ENCODE measurements at places on chromosomes 3 and 15.

GRCh38 chr3:34567266-34567665 lies 768.8 kb downstream of the PDCD6IP start:
- no peak for DNase-seq

DNA sequence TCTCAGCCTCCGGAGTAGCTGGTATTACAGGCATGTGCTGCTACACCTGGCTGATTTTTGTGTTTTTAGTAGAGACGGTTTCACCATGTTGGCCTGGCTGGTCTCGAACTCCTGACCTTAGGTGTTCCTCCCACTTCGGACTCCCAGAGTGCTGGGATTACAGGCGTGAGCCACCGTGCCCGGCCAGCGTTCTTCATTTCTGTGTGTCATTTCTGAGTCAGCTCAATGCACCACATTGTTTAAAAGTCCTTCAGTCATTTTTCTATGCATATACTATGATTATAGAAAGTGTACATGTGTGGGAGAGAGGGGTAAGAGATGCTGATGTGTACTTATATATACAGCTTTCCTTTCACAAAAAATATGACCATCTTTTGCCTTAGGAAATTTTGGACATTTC lies 2.1 kb downstream of the QTRT2 start:
- DNase-seq, result no peak

DNA sequence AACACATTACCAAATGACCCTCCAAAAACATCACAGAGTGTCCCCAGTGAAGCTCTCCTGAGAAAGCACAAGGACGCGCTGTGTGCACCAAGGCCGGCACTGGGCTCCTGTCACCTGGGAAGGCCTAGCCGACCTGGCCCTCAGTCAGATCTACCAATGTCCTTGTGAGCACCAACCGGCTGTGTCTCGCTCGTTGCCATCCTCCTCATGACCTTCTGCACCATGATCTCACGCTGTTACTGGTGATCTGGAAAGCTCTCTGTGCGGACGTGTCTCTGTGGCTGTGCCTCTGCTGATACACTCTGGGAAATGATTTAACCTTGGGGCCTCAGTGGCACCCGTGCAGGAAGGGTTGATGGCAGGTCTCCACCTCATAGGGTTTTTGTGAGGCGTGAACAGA lies 24.2 kb downstream of the ZXDC start:
- DNase-seq, result no peak

- DNase-seq, result no peak
Measured at GRCh38 chr3:16508243-16508578, 5.3 kb downstream of the RFTN1 start.

GRCh38 chr3:193240436-193240849 lies 579 bp upstream of the PLAAT1 start:
- DNase-seq, result no peak

GRCh38 chr3:187318819-187319616 lies 27.5 kb upstream of the MASP1 start:
- peak; percentile 35 for DNase-seq

DNA sequence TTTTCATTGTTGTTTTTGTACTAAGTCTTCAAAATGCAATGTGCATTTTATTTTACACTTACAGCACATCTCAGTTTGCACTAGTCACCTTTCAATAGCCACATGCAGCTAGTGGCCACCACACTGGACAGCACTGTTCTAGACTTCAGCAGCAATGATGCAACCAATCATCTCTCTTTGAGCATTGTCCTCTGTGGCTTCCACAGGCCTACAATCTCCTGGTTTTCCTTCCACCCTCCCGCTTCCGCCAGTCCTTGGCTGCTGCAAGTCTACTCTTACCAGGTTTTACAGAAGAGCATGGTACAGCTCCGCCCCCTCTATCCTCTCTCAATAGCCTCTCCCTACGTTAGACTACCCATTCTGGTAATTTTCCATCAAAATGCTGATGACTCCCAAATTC lies 25.1 kb upstream of the FSIP1 start:
- DNase-seq, result no peak

GRCh38 chr15:69908590-69909420 lies 188.9 kb downstream of the TLE3 start:
- no peak for DNase-seq

DNA sequence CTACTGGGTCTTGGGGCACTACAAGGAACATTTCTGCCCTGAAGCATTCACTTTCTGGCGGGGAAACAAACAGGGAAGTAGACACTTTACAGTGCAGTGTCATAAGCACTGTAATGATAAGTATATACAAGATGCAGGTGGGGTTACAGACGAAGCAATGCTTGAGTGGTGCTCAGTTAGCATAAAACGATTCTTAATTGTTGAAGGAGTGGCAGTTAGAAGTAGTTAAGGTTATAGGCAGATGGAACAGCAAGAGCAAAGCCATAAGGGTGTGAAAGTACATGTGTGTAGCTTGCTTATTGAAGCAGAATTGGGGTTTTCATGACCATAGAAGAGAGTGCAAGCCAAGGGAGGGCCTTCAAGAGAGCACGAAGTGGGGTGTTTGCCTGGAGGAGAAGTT lies 46.2 kb downstream of the SLC25A26 start:
- no peak for DNase-seq

DNA sequence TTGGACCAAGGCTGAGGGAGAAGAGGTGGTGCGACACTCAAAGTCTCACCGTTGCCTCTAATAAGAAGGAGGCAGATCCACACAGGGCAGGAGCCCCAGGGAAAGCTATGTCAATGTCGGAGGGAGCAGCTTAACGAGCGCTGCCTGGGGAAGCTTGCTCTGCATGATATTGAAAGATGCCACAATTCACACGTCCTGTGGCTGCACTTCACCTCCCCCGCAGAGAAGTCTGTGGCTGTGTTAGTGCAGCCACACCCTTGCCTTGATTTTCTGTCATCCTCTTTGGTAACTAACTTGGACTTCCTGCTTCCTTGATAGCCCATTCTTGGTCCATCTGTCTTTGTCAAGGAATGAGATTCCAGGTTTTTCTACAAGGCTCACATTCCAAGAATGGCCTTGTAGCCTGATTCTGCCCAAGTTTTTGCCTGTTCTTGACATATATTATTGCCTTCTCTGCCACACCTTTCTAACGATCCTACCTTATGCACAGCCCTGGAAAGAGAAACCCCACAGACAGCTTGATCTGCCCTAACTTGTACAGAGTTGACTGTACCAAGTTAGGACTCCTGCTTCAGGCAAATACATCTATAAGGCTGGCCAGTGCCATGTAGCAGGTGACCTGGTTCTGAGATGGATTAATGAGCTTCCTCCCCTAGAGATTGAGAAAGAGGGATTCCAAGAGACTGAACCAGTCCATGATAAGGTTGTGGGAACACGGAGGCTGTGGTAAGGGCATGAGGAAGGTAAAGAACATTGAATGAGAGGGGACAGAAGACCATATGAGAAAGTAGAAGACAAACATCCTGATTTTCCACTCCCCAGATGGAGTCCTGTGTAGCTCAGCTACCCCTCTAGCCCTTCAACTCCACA lies 153.0 kb upstream of the WNT5A start:
- DNase-seq, result no peak

- DNase-seq, result no peak
Measured at GRCh38 chr15:42364529-42364928, 5.2 kb downstream of the CAPN3 start.
